ENCODE measurements at places on chromosomes 2 and 18. TPM values are rescaled to one million over a fixed set of nuclear protein-coding genes. Genes with fewer than 3 reads are reported as not detected.

RNF181 gene
- 104 TPM for total RNA-seq

SMIM21 gene
- not detected for total RNA-seq

SH3BP4 gene
- 0.33 TPM for total RNA-seq

GDF7 gene
- total RNA-seq = not detected

RESP18 gene
- not detected for total RNA-seq

QPCT gene
- total RNA-seq = 2.5 TPM

DYSF gene
- total RNA-seq = 4.3 TPM

PIEZO2 gene
- total RNA-seq = not detected

THAP4 gene
- total RNA-seq = 55.0 TPM

CCDC85A gene
- not detected for total RNA-seq

INHBB gene
- total RNA-seq = not detected

ROCK2 gene
- 12.7 TPM for total RNA-seq

- DNase-seq = no peak
These were observed 79.9 kb upstream of the NDUFV2 start for GRCh38 chr18:9022397-9023155.

DNA sequence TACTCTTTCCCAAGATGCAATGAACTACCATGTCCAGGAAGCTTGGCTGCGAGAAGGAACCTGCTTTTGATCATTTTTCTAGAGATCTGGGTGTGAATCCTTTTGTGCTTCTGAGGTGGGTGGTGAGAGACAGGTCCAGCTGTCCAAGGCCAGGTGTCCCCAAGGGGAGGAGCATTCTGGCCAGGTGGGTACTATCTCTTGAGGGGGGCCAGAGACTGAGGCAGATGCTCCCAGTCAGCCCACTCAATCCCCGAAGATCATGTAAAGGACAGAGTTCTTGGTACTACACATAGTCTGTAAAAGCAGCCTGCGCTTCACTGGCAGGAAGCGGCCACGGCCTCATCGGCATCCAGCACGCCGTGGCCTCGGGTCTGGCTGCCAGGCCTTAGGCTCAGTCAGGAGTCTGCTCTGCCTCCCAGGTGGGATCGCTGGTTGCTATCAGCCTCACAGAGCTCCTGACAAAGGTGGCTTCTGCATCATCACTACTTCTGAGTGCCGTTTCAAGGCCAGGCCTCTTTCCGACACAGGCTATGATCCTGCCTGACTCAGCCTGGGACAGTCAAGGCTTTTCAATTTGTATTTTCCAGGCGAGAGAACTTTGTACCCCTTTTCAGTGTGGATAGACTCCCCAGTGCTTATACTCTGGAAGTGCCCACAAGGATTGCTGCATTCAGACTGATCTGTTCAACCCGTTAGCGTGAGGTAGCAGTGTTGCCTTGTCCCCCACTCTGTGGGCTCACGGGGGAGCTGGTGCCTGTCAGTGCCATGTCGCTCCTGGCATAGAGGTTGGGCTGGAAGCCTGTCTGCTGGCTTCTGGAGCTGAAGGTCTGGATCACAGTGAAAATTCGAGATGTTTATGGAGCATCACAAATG lies 29.1 kb downstream of the STK25 start:
- no peak for DNase-seq

- DNase-seq = no peak
These were observed 26.5 kb downstream of the KIF1A start for GRCh38 chr2:240793313-240794177.

DNA sequence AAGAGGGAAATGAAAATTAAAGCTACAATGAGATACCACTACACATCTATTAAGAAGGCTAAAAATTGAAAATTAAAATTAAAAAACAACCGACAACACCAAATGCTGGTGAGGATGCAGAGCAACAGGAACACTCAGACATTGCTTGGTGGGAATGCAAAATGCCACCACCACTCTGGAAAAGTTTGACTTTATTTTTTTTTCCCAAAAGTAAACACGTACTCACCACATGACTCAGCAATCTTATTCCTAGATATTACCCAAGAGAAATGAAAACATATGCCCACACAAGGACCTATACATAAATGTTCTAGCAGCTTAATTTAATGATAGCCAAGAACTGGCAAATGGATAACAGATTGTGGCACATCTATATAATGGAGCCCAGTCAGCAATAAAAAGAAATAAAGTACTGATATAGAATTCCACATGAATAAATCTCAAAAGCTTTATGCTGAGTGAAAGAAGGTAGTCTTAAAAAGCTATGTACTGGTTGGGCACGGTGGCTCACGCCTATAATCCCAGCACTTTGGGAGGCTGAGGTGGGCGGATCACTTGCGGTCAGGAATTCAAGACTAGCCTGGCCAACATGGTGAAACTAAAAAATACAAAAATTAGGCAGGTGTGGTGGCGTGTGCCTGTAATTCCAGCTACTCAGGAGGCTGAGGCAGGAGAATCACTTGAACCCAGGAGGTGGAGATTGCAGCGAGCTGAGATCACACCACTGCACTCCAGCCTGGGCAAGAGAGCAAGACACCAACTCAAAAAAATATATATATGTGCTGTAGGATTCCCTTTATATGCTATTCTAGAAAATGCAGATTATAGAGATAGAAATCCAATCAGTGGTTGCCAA lies 4.2 kb upstream of the PROC start:
- no peak for DNase-seq

GRCh38 chr2:177445200-177445599 lies 52.6 kb downstream of the AGPS start:
- DNase-seq = no peak

- no peak for DNase-seq
These were observed 339.7 kb downstream of the MYCN start for GRCh38 chr2:16280081-16280480.

DNA sequence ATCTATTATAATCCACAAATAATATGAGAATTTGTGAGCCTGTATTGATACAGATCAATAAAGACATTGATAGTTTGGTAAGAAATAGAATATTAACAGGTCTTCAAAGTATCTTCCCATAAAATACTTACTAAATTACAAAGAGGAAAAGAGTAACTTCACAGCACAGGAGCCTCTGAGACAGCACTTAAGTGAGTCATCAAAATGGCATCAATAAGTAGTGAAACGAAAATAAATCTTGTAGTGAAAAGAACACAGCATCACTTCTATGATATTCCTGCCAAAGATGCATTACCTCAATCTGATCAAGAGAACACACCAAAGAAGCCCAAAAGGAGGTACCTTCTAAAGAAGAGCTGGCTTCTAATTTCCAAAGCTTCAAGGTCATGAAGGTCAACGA lies 116.4 kb downstream of the CBLN2 start:
- no peak for DNase-seq

GRCh38 chr2:207289295-207290018 lies 123.7 kb upstream of the KLF7 start:
- no peak for DNase-seq

DNA sequence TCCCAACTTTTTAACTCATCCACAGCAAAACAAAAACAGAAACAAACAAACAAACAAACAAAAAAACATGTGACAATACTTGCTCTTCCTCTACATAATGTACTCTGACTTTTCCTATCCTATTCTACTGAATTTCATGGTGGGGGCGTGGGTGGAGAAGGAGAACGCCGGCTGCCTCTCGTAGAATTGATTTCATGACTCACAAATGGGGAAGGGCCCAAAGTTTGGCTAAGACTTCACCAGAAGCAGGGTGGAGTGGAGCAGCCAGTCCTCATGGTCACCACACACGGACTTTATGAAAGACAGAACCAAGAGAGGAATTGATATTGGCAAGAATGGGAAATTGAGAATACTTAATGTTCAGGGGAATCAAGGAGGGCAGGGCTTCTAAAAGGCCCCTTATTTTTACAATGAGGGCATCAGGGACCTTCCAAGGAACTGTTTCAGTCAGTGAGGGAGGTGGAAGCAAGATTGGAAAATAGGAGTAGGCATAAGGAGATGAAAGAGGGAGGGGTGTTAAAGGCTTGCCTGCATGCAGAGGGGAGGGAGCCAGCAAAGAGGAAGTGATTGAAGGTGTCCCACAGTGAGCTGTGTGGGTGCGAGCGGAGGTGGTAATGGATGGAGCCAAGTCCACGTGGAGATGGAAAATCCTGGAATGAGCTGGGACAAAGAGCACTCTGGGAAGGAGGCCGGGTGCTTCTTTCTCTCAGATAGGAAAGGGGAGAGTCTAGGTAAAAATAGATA lies 27.9 kb downstream of the MARCHF4 start:
- DNase-seq = no peak

DNA sequence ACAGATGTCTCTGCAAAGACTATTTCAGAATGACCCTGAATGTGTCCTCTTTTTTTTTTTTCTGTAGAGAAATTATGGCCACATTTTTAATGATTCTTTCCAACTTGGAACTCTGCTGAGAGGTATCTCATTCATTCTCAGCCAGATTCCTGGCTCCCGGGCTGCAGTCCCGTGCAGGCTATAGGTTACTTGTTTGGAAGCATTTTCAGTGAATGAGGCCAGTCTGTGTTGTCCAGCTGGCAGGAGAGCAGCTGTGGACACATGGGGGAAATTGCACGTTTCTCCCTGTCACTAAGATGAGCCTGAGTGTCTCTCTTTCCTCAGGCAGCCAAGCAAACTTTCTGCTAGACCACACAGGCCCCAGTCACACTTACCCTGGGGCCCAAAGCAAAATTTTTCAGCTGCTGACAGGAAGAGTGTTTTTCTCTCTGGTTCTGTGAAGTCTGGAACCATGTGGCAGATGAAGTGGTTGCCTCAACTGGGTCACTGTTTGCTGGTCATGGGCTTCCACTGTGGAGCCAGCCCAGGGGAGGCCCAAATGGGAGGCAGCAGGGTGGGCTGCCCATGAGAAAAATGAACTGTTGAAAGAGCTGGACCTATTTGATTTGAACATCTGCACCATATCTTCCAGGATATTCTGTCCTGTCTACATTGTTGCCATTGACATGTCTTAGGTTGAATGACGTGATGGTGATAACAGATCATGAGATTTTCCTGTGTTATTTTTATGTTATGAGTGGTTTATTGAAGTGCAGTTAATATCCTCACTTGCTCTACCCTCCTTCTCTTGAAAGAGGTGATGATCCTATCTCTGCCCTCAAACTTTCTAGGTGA lies 431.2 kb downstream of the LPIN1 start:
- DNase-seq = no peak

DNA sequence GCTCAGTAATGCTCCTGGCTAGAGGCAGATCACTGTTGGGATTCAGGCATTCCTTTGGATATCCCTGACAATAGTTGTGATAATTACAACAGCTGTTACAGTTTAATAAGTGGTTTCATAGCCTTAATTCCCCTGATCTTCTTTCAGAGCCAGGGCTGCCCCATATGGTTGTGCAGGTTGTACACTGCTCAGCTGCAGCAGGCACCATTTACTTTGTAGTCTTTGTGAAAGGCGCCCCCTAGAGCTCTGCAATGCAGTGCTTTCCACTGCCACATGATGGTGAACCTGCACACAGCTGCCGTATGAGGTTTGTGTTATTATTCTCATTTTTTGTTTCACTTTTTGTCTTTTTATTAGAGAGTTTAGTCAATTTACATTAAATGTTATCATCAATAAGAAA lies 239.1 kb downstream of the KCNS3 start:
- DNase-seq = no peak

- no peak for DNase-seq
These were observed 90.7 kb downstream of the ZBTB7C start for GRCh38 chr18:48318436-48318835.

GRCh38 chr2:231900486-231900942 lies 25.7 kb downstream of the NPPC start:
- peak; percentile 67 for DNase-seq

GRCh38 chr2:33617989-33618388 lies 18.9 kb upstream of the FAM98A start:
- DNase-seq = no peak

- no peak for DNase-seq
These were observed 135.8 kb downstream of the METTL8 start for GRCh38 chr2:171297956-171298355.

GRCh38 chr18:12361770-12362378 lies 15.2 kb downstream of the AFG3L2 start:
- no peak for DNase-seq

DNA sequence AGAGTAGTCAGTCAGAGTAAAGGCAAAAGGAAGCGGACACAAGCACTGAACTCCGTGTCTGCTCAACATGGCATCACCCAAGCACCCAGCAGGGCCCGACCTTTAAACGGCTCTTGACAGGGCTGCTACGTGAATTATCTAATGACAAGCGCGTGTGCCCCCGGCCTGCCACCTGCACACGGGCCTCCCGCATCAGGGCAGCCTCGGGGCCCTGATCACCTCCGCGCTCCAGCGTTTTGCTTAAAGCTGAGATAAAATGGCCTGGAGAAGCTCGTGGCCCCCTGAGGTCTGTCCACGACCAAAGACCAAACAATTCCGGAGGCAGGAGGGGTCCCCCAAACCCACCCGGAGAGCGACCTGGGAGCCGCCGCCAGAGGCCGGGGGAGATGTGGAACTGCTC lies 376 bp downstream of the NDUFA10 start:
- DNase-seq = peak; percentile 26

GRCh38 chr2:20213651-20214565 lies 11.0 kb downstream of the SDC1 start:
- no peak for DNase-seq

DNA sequence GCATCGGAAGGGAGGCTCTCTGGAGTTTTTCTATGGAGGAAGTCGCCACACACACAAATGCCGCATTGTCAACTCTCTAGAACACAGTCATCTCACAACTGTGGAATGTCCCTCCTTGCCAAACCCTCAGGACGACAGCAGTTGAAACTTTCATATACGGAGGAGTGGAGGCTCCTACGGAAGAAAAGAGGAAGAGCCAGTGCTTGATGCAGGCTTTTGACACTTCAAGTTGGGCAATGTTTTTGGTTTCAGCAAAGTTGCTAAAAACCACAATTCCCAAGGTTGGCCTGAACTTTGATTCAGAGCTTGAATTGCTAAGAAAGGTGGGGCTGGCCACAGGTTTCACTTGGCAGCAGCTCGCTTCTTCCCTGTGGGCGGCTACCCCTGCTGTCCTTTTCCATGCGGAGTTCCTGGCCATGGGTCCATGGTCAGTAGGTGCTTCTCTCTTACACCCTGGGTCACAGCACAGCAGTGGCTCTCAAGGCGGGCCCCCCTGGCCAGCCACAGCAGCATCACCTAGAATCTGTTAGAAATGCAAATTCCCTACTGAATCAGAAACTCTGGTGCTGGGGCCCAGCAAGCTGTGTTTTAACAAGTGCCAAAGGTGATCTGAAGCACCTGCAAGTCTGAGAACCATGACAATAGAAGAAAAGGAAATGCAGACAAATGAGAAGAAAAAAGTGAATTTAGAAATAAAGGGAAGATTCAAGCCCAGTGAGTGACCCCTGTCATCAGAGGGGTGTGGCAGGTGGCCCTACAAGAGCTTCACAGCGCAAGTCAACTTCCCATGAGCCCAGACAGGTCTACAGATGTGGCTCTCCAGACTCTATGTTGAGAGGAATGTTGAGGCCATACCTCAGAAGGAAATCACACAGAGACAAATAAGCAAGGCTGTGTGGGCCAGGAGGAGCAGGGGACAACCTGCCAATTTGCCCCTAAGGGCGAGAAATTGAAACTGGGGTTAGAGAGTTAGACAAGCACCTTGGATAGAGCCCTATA lies 856.4 kb downstream of the RNF144A start:
- DNase-seq = peak; percentile 36

Data from activated naive CD8-positive, alpha-beta T cell treated with anti-CD3 and anti-CD28 coated beads for 36 hours (primary cell).